ENCODE measurements at places on chromosomes 2 and 18.
A peak's percentile ranks its signal among the peaks of the same experiment; 100 is the strongest.

GRCh38 chr2:109238580-109238979 lies 109.6 kb downstream of the SH3RF3 start:
- DNase-seq: peak; percentile 93

DNA sequence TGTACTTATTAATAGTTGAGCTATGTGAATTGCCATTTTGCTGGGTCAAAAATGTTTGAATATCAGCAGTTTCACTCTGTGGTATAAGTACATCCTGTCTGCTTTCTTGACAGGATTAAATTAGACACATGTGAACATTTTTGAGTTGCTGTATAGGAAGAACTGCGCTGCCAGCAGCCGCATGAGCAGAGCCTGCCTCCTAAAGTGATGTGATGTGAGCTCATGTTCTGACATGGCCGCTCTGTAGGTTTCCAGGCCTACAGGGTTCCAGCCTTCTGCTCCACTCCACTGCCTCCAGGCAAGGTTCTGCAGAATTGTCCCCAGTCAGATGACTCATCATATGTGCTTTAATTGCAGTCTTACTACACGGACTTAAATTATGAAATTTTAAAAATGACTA lies 119.7 kb upstream of the NFATC1 start:
- peak; percentile 14 for DNase-seq

DNA sequence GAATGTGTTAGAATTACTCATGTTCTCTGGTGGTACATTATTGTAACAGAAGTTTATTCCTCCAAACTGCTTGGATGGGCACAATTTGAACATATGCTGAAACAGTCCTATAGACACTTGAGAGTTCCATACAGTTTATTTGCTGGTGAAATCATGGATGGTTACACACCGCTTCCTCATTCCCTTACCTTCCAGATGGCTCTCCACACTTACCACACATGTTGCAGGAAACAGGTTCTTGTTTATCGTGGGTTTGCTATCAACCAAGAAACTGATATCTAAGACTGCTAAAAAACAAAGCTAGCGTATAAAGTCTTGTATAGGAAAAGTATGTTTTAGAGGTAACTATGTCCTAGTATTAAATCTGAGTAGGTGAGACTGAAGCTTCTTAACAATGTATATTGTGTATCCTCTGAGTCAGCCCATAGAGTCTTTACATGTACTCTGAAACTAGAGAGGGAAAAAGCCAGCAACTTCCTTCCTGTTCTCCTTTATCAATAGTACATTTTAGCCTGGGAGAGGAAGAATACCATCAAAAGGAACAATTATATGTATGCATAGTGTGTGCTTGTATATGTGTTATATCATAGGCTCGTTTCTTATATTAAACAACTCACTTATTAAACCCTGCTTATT lies 313.1 kb downstream of the PLCL1 start:
- DNase-seq: no peak

DNA sequence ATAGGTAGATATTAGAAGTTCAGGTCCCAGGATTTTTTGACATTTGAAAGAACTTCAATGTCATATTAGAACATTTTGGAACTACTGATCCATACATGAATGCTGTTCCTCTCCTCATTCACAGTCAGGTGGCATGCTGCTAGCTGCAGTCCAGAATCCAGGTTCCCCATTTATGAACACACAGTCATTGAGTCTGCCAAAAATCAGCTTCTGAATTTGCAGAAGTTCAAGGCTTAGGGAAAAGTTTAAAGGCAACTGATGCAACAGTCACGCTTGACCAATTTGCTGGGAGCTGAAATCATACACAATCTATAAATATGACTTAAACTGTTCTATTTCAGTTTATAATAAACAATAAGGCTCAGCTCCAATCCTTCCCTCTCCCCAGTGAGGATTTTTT lies 17.3 kb upstream of the TTR start:
- DNase-seq: peak; percentile 78
